ENCODE measurements at places on chromosomes 4 and X. TPM values are rescaled to one million over a fixed set of nuclear protein-coding genes. Genes with fewer than 3 reads are reported as not detected.

DNA sequence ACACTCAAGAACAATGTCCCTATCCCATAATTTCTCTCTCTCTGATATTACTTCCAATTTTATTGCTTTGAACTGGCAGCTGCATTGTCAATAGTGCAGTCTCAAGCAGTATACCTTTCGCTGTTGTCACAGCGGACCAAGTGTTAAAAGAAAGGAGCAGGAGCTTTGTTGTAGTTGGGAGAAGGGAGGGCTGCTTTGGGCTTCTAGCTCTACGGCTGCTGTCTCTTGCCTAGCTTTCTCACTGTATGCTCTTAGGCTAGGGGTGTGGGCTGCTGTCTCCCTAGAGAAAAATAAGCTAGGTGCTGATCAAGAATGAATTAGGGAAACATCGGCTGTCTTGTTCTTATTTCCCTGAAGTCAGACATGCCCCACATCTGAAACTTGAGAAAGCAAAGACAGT, 52.5 kb downstream of the TRPC5OS start:
- DNase-seq, result no peak

- no peak for DNase-seq
Measured at GRCh38 chrX:119549327-119550016, 15.7 kb downstream of the STEEP1 start.

DNA sequence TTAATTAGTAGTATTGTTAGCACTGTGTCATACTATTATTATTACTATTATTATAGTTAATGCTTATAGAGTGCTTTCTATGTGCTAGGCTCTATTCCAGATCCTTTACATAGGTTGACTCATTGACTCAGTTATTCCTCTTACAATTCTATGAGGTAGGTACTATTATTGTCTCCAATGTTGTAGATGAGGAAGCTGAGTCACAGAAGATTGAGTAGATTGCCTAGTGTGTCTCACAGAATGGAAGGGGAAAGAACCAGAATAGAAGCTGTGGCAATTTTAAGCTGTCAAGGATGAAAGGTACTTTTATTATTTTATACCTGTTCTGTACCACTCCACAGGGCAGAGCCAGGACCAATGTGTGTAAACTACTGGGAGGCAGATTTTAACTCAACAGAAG, 1.9 kb upstream of the TCEAL1 start:
- no peak for DNase-seq

- no peak for DNase-seq
Measured at GRCh38 chr4:148044912-148045352, 313.0 kb downstream of the ARHGAP10 start.

DNA sequence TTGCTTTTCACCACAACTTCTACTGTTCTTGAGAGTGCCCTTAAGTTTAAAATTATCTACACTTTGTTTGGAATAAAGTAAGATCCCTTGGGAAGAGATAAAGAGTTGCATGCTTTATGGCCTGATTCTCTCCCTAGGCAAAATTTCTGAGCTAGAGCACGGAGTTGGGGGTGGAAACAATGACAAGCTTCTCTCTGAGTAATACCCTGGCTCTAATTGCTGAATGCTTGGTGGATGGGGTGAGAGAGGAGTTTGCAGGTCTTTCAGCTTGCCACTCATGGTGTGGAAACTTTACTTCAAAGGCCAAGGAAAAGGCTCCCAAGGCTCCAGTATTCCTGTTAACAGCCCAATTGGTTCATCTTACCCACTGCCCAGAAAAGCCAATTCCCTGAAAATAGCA, 26.1 kb upstream of the PRDM8 start:
- DNase-seq, result no peak

- DNase-seq, result no peak
Measured at GRCh38 chrX:45164021-45164621, 36.6 kb downstream of the DIPK2B start.

- DNase-seq, result no peak
Measured at GRCh38 chr4:2804973-2805501, 12.2 kb downstream of the SH3BP2 start.

- no peak for DNase-seq
Measured at GRCh38 chr4:21363701-21364100, 584.9 kb downstream of the KCNIP4 start.

GRCh38 chr4:5956285-5957021, 61.8 kb downstream of the C4orf50 start:
- no peak for DNase-seq

DNA sequence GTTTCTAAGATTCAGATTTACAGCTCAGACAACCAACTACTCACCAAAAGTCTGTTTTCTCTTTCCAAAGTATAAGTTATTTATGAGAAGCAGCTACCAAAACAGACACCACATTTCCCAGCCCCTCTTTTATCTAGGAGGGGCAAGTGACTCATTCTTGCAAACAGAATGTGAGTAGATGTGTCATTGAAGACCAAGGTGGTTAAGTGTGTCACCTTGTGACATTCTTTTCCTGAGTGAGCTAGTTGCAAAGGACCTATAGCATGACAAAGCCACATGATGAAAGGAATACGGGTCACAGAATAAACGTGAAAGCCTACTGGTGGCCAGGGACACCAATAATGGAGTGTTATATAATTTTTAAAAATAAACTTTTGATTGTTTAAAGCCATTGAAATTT, 50.0 kb downstream of the SLC7A11 start:
- DNase-seq, result no peak

DNA sequence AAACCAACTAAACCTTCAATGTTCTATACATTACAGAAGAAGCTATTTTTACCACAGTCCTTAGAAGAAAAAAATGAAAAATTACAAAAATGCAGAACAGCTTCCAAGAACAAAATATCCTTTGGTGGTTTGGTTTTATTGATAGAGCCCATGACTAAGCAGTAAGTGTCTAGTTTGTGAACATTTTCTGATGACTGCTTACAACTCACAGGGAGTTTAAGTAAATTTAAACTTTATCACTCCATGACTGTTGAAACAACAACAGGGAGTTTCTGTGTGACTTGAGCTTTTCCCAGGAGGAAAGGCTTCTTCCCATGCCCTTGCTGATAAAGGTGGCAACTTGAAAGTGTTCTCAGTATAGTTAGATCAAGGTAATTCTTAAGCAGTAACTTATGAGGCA, 2.9 kb downstream of the PF4 start:
- DNase-seq, result no peak

- DNase-seq, result no peak
Measured at GRCh38 chr4:128161138-128161537, 100.0 kb downstream of the LARP1B start.

DNA sequence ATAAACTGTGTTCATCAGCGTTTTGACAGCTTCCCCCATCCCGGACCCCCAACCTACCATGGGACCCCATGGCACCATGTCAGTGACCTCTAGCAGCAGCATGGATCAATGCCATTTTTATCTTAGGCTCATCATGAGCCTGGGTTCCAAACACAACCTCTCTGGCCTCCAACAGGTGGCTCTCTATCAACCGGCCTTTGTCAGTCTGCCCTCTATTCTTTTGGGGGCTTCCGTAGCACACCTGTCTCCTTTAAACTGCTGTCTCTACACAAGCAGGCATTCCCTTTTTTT, 721 bp upstream of the TMEM150C start:
- DNase-seq, result no peak

DNA sequence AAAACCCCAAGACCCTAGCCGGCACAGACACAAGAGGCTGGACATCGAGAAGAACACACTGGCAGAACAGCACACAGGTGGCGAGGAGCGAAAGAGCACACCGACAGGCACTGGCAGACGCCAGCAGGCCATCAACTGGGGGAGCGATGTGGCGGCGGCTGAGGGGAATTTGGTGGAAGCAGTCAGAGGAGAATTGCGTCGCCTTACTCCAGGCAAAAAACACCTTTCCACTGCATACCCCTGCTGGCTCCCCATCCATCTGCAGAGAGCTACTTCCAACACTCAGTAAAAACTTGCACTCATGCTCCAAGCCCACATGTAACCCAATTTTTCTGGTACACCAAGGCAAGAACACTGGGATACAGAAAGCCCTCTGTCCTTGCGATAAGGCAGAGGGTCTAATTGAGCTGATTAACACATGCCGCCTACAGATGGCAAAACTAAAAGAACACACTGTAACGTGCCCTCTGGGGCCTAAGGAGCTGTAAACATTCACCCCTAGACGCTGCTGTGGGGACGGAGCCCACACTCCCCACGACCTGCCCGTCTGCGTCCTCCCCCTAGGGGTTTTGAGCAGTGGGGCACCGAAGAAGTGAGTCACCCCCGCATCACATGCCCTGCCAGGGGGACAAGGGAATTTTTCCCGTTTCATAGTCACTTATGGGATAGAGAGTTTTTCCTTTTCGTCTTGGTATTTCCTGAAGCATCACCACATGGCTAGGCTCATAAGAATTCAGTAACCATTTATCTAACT, 262.3 kb downstream of the KCTD8 start:
- no peak for DNase-seq

Gene STATH
- not detected for polyA plus RNA-seq

Gene SOWAHD
- 0.24 TPM for polyA plus RNA-seq

Gene GPC3
- polyA plus RNA-seq, result 606 TPM

Gene STOX2
- 6.8 TPM for polyA plus RNA-seq

Gene PPARGC1A
- 11.7 TPM for polyA plus RNA-seq

Gene CDKL5
- polyA plus RNA-seq, result 6.6 TPM

Gene HTRA3
- polyA plus RNA-seq, result 55.3 TPM

Gene DOK7
- 14.7 TPM for polyA plus RNA-seq

Gene DUX4
- 0.48 TPM for polyA plus RNA-seq

Data from muscle of arm (tissue), 14 donors.